Motor neuron (in vitro differentiated cells): ENCODE measurements at places on chromosomes 1 and 21. TPM values are rescaled to one million over a fixed set of nuclear protein-coding genes. Genes with fewer than 3 reads are reported as not detected.

AMPD1 gene
- total RNA-seq, result 0.08 TPM in 1 of 2 replicates, not detected in the other

DNA sequence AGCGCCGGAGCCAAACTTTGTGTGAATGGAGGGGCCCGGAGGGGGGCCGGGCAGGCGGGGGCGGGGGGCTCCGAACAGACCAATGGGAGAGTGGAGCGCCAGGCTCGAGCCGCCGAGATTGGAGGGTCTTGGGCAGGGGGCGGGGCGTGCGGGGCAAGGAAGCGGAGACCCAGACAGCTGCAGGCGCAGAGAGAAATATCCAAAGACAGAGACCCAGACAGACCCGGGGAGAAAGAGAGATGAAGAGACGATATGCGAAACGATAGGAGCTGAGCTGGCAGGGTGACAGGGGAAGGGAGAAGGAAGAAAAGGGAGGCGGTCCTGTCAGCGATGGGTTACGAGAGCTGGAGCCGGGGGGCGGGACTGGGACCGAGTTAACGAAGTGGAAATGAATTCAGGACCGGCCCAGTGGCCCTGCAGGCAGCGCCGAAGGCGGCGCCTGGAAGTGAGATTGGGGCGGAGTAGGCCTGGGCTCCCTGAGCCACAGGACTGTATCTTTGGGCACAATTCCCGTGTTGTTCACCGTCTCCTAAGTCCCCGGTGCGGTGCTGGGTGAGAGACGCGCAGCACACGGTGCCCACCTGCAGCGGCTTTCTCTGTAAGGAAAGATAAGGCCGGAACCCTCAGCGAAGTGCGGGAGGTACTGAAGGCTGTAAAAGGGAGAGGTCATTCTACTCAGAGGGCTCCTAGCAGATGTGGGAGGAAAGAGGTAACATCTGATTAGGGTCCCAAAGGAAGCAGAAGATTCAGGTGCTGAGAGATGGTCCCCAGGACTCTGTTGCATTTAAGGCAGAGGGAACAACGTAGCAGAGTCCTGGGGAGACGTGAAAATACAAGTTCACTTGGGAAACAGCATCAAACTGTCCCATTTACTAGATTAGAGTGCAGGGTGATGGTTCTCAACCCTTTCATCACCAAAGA lies 543 bp upstream of the KCNJ10 start:
- ATAC-seq, result peak; percentile 98

- no peak for ATAC-seq
Measured at GRCh38 chr1:157852476-157852875, 10.9 kb upstream of the CD5L start.

GRCh38 chr1:111204201-111204982 lies 3.9 kb upstream of the DENND2D start:
- peak; percentile 70 for ATAC-seq

DNA sequence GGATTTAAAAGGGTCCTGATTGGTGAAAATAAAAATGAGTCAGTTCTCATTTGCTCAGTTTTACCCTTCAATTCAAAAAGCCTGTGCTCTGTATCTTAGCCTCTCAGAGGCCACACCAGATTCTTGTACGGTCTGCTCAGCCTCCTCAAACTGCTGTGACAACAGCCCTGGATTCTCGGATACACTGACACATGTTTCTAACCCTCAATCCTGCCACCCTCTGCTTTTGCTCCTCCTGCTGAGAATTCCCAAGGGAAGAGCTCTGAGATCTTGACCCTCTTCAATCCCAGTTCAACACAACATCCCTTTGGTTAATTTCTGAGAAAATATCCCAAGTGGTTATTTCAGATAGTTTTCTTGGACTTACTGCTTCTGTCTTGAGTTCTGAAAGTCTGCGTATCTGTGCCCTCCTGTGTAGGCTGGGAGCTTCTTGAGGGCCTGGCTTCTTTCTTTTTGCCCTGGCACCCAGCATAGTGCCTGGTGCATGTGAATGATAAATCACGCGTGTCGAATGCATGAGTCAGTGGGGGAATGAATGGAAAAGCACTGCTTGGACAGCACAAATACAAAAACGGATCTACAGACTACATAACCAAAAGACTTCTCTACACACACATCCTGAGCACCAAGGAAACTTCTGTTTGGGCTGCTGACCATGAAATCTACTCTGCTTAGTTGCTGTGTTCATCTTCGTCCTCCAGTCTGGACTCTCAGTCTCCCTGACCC lies 24.5 kb downstream of the IRF2BP2 start:
- peak; percentile 75 for ATAC-seq

- peak; percentile 92 for ATAC-seq
Measured at GRCh38 chr1:231776010-231776756, 149.6 kb downstream of the DISC1 start.

F13B gene
- total RNA-seq, result not detected in 2 replicates

GRCh38 chr1:177162243-177162642 lies 2.3 kb downstream of the ASTN1 start:
- ATAC-seq, result no peak

GRCh38 chr1:34879230-34879629 lies 19.7 kb upstream of the SMIM12 start:
- ATAC-seq, result no peak

DNA sequence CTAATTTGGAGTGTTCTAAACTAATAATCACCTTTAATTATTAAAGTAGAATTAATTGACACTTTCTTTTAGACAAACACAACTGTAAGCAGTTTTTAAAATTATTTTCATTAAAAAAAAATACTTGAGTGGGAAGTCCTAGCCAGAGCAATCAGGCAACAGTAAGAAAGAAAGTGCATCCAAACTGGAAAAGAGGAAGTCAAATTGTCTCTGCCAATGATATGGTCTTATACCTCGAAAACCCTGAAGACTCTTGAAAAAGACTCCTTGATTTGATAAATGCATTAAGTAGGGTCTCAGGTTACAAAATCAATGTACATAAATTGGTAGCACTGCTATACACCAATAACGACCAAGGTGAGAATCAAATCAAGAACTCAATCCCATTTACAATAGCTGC lies 83.0 kb upstream of the GADD45A start:
- no peak for ATAC-seq

- no peak for ATAC-seq
Measured at GRCh38 chr1:241533326-241534115, 1.3 kb downstream of the KMO start.

GRCh38 chr1:225242611-225243010 lies 185.2 kb downstream of the LBR start:
- no peak for ATAC-seq

MARK1 gene
- 35.6 and 37.4 TPM in 2 replicates for total RNA-seq

SIKE1 gene
- 81.9 and 92.8 TPM in 2 replicates for total RNA-seq

CD48 gene
- total RNA-seq, result 0.32 TPM in 1 of 2 replicates, not detected in the other

RNF11 gene
- 43.6 and 50.3 TPM in 2 replicates for total RNA-seq

PTCH2 gene
- total RNA-seq, result 1.3 and 1.8 TPM in 2 replicates

CELA2A gene
- not detected in 2 replicates for total RNA-seq

DNA sequence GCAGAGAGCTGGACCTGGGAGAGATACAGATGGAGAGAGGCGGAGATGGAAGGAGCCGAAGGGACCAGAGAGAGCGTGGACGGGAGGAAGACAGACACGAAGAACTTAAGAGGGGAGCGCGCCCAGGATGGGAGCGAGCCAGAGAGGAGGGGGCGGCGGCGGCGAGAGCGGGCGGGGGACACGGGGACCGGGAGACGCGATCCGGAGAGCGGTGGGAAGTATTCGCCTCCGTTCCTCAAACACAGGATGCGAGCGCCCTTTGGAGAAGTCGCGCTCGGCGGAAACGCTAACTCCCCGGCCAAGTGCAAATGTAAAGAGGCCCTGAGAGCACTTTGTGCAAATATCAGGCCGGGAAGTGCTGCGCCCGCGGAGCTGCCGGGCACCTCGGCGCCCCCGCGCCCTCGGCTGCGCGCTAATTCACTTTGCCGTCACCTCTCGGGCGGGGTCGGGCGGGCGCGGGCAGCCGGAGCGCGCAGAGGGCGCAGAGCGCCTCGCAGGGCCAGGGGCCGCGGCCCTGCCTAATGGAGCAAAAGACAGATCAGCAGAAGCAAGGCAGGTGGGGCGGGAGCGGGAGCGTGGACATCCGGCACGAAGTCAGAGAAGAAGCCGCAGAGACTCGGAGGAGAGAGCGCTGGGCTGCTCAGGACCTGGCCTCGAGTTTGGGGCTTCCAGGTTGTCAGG lies 281.2 kb downstream of the RRAGC start:
- peak; percentile 69 for ATAC-seq

DNA sequence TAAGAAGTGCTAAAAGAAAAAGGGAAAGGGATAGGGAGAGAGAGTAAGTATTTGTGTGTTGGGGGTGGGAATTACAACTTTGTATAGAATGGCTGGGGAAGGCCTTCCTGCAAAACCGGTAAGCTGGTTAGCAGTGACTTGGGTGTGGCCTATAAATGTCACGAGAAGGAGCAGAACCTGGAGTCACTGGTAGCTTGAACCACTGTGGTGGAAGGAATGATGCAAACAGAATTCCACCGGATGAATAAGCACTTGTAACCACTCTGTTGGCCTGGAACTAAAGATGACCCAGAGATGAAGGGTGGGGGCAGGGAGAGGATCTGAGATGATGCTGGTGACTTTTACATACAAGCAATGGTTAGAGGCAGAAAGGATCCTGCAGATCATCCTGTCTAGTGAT lies 8.9 kb downstream of the XKR8 start:
- ATAC-seq, result peak; percentile 67

DNA sequence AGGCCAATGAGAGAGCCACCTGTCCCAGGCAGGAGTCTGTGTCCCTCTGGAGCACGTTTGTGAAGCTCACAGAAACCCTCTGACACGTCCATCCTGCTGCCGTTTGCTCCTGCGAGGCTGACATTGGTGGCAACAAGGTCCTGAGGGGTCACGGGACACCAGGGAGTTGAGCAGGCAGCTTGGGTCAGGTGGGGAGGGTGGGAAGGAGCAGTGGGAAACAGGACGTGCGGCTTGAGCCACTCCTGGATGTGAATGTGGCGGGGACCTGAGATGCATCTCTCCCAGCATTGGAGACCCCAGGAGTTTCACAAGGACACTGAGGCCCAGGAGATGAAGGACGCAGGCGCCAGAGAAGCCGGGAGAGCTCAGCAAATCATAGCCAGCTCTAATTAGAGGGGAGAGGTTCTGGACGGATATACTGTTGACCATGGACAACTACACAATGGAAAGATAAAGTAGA lies 149.0 kb downstream of the PEX14 start:
- ATAC-seq, result no peak

FAM167B gene
- total RNA-seq, result 9.9 and 12.0 TPM in 2 replicates

GRCh38 chr1:61287014-61287413 lies 204.7 kb downstream of the NFIA start:
- ATAC-seq, result no peak

DNA sequence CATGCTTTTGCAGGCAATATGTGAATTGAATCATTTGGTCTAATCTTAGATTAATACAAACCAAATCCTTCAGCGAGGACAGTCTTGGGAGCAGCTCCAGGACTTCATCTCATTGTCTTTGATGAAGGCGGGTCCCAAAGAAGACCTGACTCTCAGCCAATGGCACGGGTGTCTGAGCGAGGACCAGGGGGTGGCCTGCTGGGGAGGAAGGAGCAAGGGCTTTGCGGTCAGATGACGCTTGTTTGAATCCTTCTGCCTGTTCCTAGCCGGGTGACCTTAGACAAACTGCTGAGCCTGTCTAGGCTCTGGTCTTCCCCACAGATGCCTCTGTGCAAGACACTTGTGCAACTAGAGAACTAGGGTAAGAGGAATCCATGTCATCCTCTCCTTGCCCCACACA lies 312.1 kb upstream of the VAMP3 start:
- no peak for ATAC-seq

DNA sequence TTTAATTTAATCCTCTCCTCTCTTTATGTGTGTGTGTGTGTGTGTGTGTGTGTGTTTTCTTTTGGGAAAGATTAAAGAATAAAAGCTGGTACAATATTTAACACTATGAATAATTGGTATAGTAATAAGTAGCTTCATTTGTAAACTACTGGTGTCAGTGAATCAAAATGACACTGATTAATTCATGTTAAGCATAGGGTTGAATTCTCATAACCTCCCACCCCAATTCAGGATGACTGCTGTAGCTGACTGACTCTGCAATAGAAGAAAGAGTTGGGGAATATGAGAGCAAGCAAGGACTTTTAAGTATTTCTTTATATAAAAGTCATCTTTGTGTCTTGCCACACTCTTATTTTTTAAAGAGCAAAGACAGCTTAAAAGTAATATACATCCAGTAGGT lies 13.1 kb downstream of the SLC30A7 start:
- no peak for ATAC-seq

DNA sequence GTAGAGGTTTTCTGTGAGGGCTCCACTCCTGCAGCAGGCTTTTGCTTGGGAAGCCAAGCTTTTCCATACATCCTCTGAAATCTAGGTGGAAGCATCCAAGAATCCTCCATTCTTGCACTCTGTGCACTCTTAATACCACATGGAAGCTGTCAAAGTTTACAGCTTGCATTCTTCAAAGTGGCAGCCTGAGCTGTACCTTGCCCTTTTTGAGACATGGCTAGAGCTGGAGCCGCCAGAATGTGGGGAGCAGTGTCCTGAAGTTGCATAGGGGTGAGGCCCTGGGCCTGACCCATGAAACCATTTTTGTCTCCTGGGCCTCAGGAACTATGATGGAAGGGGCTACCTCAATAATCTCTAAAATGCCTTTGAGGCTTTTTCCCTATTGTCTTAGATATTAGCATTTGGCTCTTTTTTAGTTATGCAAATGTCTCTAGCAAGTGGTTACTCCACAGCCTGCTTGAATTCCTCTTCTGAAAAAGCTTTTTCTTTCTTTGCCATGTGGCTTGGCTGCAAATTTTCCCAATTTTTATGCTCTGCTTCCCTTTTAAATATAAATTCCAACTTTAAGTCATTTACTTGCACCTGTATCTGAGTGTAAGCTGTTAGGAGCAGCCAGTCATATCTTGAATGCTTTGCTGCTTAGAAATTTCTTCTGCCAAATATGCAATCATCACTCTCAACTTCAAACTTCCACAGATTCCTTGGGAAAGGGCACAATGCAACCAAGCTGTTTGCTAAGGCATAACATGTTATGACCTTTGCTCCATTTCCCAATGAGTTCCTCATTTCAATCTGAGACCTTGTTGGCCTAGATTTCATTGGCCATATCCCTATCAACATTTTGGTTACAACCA lies 92.1 kb upstream of the ARTN start:
- no peak for ATAC-seq

DNA sequence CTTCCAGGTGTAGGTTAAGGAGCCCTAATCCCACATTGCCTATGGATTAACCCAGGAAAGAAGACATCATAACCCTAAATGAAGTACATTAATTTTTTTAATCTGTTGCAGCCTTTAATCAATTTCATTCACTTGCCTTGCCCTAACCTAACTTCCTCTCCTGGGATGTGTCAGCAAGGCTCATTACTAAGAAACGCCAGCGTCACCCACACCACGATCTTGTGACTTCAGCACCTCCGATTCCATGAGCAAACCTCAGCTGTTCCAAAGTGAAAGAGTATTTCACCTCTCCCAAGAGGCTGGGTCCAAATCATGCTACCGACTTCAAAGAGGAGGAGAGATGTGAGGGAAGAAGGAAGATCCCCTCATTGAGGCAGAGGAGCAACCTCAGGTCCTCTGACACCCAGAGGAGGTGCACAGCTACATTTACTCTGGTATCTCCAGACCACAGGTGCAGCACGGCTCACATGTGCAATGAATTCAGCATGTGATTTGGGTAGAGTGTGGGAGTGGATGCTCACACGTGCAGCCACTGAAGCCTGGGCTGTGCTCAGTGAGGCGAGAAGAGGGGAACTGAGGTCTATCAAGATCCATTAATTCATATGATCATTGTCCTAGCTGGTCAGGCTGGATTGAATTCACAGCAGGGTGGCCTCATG lies 134.1 kb downstream of the SLC30A10 start:
- no peak for ATAC-seq
